ENCODE measurements at places on chromosomes 4 and X.

GRCh38 chr4:73764513-73764912, 24.1 kb downstream of the CXCL8 start:
- no peak for DNase-seq

DNA sequence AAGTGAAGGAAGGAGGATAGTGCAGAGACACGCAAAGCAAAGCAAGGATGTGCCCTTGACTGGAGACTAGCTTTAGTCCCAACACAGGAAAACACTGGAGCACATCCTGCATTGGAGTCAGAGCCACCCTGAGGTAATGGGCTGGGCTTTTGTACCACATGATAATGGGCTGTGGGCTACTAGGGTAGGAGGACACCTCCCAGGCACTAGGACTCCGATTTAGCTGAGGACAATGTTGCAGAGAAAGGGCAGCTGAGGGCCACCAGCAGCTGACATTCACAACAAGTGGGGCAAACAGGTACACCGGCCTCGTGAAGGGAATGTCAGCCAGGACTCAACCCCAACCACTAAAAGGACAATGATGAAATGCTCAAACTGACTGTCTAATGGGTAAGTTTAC, 10.2 kb downstream of the SDAD1 start:
- no peak for DNase-seq

GRCh38 chr4:71602289-71602900, 181.5 kb downstream of the GC start:
- DNase-seq = no peak

- DNase-seq = no peak
Observed at GRCh38 chr4:14726877-14727361, 275.4 kb upstream of the CPEB2 start.

- DNase-seq = peak; percentile 77
Observed at GRCh38 chrX:76127341-76127740, 45.5 kb upstream of the PBDC1 start.

- DNase-seq = peak; percentile 90
Observed at GRCh38 chr4:86223472-86223871, 136.4 kb downstream of the MAPK10 start.

DNA sequence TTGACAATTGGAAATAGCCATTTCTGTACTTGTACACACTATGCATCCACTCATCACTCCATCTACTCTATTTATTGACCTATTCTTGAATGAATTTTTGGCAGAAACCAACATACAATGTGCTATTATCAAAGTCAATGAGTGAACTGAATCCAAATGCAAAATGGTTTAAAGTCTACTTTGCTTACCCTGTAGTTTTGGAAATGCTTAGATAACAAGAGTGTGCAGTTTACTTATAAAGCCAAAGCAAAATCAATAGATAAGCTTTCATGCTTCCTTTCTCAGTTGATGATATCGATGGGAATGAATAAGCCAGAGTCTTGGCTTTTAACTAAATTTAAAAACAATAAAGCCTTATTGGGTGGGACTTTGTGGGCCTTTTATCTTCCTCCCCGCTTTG, 58.9 kb upstream of the SPANXB1 start:
- DNase-seq = no peak

GRCh38 chr4:170801771-170802170, 712.0 kb upstream of the AADAT start:
- DNase-seq = no peak

DNA sequence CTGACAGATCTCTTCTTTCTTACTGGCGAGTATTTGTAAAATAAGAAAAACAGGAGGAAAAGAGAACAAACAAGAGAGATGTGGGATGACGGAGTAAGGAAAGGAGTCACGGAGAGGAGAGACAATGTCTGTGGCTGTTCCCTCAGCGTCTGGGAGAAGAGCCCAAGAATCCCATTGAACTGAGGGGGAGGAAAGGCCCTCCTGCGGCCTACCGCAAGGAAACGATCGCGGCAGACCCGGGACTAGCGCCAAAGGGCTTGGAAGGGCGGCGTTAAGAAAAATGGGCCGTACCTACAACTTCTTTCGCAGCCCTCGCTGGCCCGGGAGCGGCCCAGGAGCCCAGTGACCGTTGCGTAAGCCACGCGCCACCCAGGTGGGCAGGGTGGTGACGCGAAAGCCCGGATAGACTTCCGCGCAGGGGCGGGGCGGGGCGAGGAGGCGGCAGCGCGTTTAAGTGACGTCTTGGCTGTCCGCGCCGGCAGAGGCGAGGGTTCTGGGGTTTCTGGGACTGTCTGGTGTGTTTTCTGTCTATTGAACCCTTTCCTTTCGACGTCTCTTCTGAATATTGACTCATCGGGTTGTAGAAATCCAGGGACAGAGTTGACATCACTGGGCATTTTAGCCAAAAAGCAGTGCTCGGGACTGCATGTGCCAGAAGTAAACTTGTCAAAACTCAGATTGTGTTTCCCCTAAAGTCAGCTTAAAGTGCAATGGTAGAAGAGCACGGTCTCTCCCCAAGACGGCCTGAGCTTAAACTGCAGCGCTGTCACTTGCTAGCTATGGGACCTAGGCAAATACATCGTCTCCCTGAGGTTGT, at the start of gene SLC9B1:
Gene SLC9B1, minus strand, starts transcription at position 398 of the 817 bp plus-strand sequence. CDS start 27,994 bp downstream, outside the sequence.
- peak; percentile 51 for DNase-seq

DNA sequence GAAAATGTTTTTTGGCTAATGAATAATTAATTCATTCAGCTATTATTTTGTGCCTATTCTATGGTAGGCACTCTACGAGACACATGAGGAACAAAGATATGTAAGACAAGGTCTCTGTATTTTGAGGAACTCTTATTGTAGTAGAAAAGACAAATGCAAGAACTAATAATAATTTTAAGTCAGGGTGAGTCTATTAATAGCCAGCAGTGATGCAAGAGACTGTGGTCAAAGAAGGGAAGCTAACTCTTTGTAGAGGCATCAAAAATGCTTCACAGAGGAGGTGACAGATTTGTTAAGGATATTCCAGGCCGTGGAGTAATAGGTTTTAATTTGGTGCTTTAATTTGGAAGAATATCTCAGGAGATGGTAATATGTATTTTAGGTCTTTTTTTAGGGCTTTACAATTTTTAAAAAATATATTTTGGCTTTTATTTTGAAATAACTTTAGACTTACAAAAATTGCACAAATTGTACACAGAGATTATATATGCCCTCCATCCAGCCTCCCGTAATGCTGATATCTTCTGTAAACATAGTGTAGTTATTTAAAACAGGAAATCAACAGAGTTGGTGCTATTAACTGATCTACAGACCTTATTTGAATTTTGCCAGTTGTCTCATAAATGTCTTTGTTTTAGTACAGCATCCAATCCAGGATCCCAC, 48.1 kb downstream of the DCLK2 start:
- no peak for DNase-seq

GRCh38 chrX:13894888-13895565, 78.1 kb upstream of the GPM6B start:
- DNase-seq = no peak

GRCh38 chrX:72107841-72108595, 23.7 kb downstream of the RTL5 start:
- peak; percentile 22 for DNase-seq

DNA sequence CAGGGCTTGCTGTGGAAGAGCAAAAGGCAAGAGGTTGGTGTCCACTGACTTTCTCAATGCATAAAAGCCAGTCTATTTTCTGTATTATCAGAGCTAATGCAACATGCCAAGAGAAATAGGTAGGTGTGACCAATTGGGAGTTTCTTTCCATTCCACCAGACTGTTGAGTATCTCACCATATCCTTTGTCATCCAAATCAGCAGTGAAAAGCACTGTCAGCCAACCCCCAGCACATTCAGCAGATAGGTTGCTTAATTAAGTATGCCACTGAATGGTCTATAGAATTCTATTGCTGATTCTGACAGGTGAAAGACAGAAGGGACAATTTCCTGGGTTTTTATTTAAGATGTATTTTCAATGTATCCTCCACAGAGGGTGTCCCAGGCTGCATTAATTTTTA, 139.8 kb downstream of the HS6ST2 start:
- DNase-seq = no peak

GRCh38 chr4:32400870-32401269, 1680.7 kb downstream of the PCDH7 start:
- no peak for DNase-seq

DNA sequence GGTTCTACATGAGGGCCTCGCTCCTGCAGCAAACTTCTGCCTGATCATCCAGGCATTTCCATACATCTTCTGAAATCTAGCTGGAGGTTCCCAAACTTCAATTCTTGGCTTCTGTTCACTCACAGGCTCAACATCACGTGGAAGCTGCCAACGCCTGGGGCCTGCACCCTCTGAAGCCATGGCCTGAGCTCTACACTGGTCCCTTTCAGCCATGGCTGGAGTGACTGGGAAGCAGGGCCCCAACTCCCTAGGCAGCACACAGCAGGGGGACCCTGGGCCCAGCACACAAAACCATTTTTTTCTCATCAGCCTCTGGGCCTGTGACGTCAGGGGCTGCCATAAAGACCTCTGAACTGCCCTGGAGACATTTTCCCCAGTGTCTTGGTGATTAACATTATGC, 542.7 kb downstream of the TLL1 start:
- no peak for DNase-seq

DNA sequence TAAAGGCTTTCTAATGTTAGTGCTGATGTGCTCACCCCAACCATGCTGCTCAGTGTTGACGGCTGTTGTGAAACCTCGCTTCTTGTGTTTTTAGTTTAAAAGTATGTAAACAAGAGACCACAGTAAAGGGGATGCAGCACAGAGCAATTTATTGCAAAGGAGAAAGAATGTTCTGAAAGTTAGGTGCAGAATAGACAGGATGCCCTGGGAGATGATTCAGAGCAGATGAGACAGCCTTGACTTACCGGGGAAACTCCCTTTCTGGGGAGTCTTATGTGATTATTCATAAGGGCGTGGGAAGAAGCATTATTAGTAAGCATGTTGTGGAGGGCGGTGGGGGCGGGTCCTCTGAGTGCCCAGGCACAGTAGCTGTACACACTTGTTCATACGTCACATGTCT, 47.7 kb downstream of the EVC start:
- DNase-seq = no peak

GRCh38 chrX:72050011-72050410, 81.7 kb downstream of the RTL5 start:
- peak; percentile 4 for DNase-seq

DNA sequence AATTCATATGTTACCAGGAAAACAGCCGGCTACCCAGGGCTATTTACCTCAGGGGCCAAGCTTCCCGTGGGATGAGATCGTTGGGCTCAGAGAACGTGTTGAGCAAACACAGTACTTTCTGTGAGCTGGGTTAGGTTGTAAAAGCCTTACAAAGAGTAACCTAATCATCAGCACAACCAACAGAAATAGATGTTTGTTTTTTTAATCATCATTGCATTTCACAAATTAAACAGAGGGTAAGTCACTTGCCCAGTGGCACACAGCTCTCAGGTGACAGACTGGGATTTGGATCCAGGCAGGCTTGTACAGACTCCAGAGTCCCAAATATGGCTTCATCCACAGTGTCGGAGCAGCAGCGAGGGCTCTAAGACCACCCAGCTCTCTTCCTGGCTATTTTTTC, 20.1 kb downstream of the SPON2 start:
- DNase-seq = no peak

DNA sequence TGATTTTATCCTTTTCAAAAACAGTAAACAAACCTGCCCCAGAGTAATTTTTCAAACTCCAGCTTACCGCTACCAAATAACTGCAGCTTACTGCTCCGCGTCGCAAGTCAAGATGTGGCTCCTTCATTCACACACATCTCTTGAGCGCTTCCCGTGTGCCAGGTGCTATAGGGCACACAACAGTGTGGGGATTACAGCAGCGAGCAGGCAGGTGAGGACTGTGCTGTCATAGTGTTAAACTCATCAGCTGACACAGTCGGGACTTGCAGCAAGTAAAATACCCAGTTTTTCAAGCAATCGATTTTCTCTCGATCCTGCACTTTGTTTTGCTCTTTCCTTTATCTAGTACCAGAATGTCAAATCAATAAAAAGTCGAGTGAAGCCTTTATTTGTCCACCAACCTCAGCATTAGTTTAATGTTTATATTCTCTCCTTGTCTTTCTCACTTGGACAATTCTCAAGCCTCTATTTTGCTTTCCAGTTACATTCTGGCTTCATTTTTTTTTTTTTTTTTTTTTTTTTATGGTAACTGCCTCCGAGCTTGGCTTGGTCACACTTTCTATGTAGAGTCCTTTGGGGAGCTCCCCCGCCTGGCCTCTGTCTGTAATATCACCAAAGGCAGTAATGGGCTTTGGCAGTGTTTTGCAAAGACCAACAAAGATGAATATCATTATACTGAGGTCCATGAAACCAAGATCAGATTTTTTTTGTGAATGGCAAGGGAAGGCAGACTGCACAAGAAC, 8.3 kb upstream of the ASB5 start:
- peak; percentile 83 for DNase-seq

GRCh38 chrX:56385336-56385735, 153.2 kb downstream of the KLF8 start:
- DNase-seq = no peak

- no peak for DNase-seq
Observed at GRCh38 chr4:113556382-113557134, 205.0 kb downstream of the CAMK2D start.

DNA sequence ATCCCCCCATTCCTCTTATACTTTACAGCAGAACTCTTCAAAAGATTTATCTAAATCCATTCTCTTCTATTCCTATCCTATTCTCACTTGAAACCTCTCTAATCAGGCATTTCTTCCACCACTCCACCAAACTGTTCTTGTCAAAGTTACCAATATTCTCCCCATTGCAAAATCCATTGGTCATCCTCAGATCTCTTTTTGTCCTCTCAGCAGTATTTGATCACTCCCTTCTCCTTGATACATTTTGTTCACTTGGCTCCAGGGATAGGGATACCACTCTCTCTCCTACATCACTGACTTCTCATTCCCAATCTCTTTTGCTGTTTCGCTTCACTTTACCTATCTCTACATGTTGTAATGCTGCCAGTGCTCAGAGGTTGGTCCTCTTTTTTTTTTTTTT, 2.8 kb upstream of the MTMR8 start:
- DNase-seq = no peak

GRCh38 chr4:4693258-4693657, 151.4 kb upstream of the STX18 start:
- no peak for DNase-seq

- DNase-seq = no peak
Observed at GRCh38 chr4:58477950-58478349, 1367.8 kb upstream of the IGFBP7 start.

GRCh38 chr4:184392316-184392715, 82.0 kb downstream of the IRF2 start:
- no peak for DNase-seq

DNA sequence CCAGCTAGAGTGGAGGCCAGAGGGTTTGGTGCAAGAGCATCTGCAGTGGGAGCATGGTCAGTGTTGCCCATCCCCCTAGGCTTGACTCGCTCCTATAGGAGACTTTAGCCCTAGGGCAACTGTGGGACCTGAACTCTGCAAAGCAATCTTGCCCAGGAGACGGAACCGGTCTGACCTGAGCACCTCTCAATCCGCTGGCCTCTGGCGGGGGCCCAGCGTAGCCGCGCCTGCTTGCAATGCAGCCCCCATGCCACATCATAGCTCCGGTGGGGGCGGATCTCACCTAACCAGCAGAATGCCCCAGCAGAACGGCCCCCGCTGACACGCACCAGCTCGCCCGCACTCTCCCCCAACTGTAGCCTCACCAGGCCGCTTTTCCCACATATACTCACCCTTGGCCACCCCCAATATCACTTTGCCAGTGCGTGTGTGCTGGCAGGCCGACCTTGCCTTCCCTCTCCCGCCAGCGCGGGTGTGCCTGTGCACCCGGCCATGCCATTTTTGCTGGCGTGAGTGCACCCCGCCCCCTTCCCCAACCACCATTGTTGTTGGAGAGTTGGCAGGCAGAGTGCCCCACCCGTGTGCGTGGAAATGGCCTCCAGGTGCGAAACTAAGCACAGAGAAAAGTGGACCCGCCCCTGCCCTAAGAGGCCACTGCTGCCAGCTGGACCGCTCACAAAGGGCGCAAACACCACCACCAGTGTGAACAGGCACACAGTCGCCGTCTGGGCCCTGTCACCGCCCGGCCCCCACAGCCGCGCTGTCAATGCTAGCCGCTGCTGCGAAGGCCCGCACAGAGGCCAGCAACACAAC, 5.8 kb downstream of the BEX4 start:
- DNase-seq = no peak

Measured in endodermal cell (in vitro differentiated cells).